GM19239 (cell line): ENCODE measurements at places on chromosomes 13 and 19.

DNA sequence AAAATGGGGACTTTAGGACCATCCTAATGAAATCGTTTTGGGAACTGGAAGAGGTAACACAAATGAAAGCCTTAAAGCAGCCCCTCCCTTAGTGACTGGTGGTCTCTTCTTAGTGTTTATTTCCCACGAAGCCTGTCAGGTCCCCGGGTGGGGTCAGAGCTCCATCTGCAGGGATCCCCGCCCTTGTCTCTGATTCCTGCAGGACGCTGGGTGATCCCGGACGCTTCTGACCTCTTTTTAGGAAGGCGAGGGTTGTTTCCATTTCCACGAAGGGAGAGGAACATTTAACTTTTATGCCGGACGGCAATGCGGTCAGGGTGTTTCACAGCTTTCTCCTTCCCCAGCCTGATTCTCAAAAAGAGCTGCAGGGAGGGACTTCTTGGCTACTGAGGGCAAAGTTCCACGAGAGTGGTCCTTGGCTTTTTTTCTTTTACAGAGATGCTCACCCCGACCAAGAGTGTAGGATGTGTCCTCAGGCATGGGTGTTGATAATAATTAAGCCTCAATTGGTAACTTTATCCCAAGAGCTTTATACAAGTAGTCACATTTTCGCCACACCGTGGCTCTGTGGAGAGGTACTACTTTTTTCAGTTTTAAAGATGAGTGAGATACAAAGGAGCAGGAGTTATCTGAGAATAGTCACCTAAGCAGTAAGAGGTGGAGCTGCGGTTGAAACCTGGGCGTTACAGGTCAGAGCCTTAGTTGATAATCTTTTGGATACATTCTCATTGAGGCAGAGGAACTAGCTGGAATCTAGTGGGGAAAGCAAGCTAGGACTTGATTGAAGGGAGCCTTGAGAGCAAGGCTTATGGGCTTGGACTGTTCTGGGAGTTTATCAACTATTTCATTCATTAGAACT lies 813 bp downstream of the ZNF284 start:
- DNase-seq = no peak

DNA sequence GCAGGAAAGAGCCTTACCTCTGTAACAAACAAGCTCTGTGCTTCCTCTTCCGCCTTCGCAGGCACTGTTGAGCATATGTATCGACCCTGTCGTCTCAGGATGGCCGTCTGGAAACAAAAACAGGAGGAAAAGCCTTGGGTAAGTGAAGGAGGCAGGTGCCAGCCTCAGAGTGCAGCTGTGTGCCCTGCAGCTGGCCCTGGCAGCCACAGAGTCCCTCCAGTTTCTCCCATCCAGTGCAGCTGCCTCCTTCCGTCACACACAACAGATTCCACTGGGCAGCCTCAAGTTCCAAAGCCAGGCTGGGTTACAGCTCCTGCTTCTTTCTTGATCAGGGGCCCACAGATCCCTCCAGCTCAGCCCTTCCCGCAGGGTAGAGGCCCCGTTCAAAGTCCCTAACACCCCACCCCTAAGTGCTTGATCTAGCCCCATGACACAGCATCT lies 47.7 kb downstream of the DOCK9 start:
- no peak for DNase-seq

GRCh38 chr19:39996218-39996810 lies 546 bp upstream of the ZNF546 start:
- DNase-seq = peak; percentile 20

- peak; percentile 77 for DNase-seq
Observed at GRCh38 chr19:45485305-45486077, 11.4 kb downstream of the RTN2 start.

GRCh38 chr13:59119475-59119874 lies 1044.3 kb downstream of the DIAPH3 start:
- DNase-seq = no peak

DNA sequence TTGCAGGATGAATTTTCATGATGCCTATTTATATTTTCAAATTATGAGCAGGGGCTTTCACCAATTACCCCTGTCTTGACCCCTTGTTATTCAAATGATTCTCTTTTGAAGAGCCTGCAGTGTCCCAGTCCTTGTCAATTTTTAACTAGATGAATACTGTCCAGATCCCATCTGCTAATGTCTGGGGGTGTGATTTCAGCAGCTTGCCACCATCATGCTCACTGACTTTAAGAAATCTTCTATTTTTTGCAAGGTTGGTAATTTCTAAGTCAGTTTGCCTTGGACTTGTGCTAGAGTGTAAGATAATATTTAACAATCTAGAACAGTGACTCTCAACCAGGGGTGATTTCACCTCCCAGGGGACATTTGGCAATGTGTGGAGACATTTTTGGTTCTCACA lies 106.0 kb downstream of the CACNA1A start:
- no peak for DNase-seq

DNA sequence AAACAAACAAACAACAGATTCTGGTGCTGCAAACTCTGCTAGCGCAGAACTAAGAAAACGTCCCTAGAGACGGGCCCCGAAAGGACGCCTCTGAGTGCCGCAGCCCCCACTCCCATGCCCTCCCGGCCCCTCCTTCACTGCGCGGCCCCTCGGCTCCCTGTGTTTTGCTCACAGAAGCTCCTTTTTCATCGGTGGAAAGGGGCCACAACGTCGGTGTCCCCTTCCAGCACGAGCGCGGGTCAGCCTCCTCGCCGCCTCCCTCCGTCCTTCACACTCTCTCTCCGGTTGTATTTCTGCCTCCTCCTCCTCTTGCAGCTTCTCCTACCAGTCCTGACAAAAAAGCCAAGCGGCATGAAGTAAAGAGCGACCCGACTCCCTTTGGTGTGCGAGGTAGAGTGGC lies 14.8 kb upstream of the F7 start:
- no peak for DNase-seq

- no peak for DNase-seq
Observed at GRCh38 chr19:30333291-30334065, 38.7 kb upstream of the ZNF536 start.

- no peak for DNase-seq
Observed at GRCh38 chr13:70188567-70188966, 80.3 kb upstream of the KLHL1 start.

GRCh38 chr19:5803441-5803751 lies 1.5 kb upstream of the NRTN start:
- no peak for DNase-seq

GRCh38 chr13:70694996-70695715 lies 586.9 kb upstream of the KLHL1 start:
- DNase-seq = no peak

- DNase-seq = no peak
Observed at GRCh38 chr13:33394294-33394932, 108.9 kb upstream of the STARD13 start.

DNA sequence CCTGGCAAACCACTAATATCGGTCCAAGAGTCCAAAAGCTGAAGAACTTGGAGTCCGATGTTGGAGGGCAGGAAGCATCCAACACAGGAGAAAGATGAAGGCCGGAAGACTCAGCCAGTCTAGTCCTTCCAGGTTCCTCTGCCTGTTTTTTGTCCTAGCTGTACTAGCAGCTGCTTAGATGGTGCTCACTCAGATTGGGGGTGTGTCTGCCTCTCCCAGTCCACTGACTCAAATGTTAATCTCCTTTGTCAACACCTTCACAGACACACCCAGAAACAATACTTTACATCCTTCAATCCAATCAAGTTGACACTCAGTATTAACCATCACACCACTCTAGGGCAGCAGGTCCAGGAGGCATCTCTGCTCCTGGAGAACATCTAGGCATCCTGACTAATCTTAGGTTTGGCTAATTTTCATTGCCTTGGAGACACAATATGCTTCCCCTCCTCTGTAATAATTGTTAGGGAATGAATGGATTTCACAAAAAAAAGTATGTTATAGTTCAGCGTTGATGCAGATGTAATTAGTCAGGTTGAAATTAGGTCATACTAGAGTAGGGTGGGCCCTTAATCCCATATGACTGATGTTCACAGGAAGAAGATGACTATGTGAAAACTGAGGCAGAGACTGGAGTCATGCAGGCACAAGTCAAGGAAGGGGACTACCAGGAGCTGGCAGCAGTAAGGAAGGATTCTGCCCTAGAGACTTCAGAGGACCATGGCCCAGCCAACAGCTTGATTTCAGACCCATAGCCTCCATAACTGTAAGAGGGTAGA lies 183.4 kb downstream of the RBM26 start:
- no peak for DNase-seq
